Activated T-helper 1 cell treated with anti-CD3 and anti-CD28 coated beads, Interleukin-12 subunit alpha, Interleukin-12 subunit beta, Interleukin-2, Interleukin-4 antibody, amounts not matched to agents 30 ng/mL and 10 ng/mL and 1 ng/mL, durations not matched to agents 14 hours and 24 hours and 36 hours (primary cell): ENCODE measurements at places on chromosomes 4 and X. TPM values are rescaled to one million over a fixed set of nuclear protein-coding genes. Genes with fewer than 3 reads are reported as not detected.

Gene VCX3B
- not detected in 2 replicates for total RNA-seq

Gene PHEX
- total RNA-seq = 12.8 and 14.3 TPM in 2 replicates

DNA sequence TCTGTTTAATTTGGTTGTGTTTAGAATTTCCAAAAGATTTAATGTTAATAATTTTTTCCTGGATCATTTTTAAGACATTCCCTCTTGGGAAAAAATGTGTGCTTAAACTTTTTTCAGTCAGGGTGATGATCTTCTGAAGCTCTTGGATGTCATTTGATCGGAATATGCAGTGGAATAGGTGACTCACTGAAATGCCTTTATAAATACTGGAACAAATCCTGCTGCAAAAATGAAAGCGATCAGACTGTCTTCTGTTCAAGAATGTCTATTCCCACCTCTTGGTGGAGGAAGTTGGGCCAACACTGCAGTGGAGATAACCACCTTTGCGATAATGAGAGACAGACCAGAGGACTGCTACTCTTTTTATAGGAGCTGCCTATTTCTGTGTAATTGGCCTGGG is 46.7 kb downstream of the LARP1B start:
- no peaks in the 10 kb centered on the region for H3K4me1 ChIP-seq
- no peaks in the 10 kb centered on the region for H3K27me3 ChIP-seq
- H3K36me3 ChIP-seq = peaks cover 17% of the 10 kb centered on the region
- no peak overlapping the region for H3K27ac ChIP-seq
- DNase-seq = no peak

DNA sequence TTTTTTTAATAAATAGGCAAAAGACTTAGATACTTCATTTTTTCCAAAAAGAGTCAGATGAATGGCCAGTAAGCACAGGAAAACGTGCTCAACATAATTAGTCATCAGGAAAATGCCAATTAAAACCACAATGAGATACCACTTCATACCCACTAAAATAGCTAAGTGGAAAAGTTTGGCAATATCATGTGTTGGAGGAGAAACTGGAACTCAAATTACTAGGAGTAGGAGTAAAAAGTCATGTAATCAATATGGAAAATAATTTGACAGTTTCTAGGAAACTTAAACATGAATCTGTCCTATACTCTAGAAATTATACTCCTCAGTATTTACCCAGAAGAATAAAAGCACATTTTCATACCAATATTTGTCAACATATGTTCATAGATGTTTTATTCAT is 449.8 kb downstream of the INPP4B start:
- peak overlapping the region; percentile 53 for H3K4me3 ChIP-seq
- no peak for DNase-seq
- no peaks in the 10 kb centered on the region for H3K27me3 ChIP-seq
- peaks cover 61% of the 10 kb centered on the region for H3K4me1 ChIP-seq

- no peak for DNase-seq
- H3K4me1 ChIP-seq = peaks cover 71% of the 10 kb centered on the region
- no peak overlapping the region for H3K4me3 ChIP-seq
- peaks cover 2% of the 10 kb centered on the region for H3K27me3 ChIP-seq
- peaks cover 11% of the 10 kb centered on the region for H3K36me3 ChIP-seq
- H3K27ac ChIP-seq = no peak overlapping the region
These were observed 52.3 kb upstream of the CLNK start for GRCh38 chr4:10736895-10737294.
